ENCODE measurements at places on chromosomes 5 and 9. TPM values are rescaled to one million over a fixed set of nuclear protein-coding genes. Genes with fewer than 3 reads are reported as not detected.

ZDHHC21 gene
- total RNA-seq = 24.5 TPM

FGF18 gene
- 3.1 TPM for total RNA-seq

MTX3 gene
- 10.4 TPM for total RNA-seq

ARID3C gene
- not detected for total RNA-seq

TXNDC8 gene
- total RNA-seq = not detected

ORM2 gene
- not detected for total RNA-seq

ZNF169 gene
- total RNA-seq = 3.7 TPM

PCA3 gene
- total RNA-seq = not detected

FOXI1 gene
- not detected for total RNA-seq

EIF4E1B gene
- not detected for total RNA-seq

MCTP1 gene
- total RNA-seq = 20.4 TPM

DROSHA gene
- total RNA-seq = 67.3 TPM

DND1 gene
- total RNA-seq = not detected

CENPH gene
- total RNA-seq = 4.2 TPM

BTNL9 gene
- 9.9 TPM for total RNA-seq

IFNB1 gene
- total RNA-seq = not detected

MACIR gene
- total RNA-seq = 10.4 TPM
